Stimulated activated CD8-positive, alpha-beta memory T cell treated with anti-CD3 and anti-CD28 coated beads, Interleukin-7, amount 100 ng/mL, for 24 hours (primary cell): ENCODE measurements at places on chromosomes 5 and 9.

GRCh38 chr5:128199104-128199503 lies 115.5 kb downstream of the SLC12A2 start:
- no peak for DNase-seq

DNA sequence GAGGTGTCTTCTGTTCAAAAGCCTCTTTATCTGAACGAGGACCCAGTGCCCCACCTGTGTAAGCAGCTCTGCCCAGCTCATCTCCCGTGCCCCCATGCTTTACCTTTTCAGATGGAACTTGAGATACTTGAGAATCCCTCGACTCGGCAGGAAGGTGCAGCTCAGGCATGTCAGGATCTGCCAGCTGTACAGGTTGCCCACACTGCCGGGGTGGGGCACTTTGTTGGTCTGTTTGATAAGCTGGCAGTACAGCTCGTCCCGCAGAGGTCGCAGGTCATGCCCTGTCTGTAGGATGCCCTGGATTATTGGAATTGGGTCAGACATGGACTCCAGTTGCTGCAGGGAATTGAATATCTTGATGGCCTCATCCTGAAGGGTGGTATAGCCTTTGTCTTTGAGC lies 58.0 kb upstream of the RETREG1 start:
- DNase-seq = no peak

- no peak for DNase-seq
Measured at GRCh38 chr9:125999504-125999881, 252.3 kb downstream of the PBX3 start.

GRCh38 chr9:120668399-120668798 lies 45.9 kb downstream of the MEGF9 start:
- no peak for DNase-seq

DNA sequence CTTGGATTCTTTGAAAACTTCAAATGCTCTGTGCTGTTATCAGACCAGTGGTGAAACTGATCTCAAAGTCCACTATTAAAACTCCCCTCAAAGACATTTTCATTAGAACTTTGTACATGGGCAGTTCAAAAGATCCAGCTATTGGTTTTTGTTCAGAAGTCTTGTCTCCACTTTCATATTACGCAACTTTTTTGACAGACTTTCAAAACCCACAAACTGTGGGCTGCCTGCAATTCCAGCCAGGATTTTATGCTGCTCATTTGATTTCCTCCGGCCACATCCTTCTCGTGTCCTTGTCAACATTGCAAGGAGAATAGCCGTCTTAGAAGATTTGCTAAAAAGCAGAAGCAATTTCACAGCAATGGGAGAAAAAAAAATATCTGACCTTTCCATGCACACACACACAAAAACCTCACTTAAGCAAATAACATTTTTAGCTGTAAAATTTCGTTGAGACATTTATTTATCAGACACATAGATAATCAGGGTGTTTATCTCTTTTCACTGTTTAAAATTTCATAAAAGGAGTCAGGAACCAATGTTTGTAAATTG lies 1990.5 kb downstream of the MAT2B start:
- no peak for DNase-seq

DNA sequence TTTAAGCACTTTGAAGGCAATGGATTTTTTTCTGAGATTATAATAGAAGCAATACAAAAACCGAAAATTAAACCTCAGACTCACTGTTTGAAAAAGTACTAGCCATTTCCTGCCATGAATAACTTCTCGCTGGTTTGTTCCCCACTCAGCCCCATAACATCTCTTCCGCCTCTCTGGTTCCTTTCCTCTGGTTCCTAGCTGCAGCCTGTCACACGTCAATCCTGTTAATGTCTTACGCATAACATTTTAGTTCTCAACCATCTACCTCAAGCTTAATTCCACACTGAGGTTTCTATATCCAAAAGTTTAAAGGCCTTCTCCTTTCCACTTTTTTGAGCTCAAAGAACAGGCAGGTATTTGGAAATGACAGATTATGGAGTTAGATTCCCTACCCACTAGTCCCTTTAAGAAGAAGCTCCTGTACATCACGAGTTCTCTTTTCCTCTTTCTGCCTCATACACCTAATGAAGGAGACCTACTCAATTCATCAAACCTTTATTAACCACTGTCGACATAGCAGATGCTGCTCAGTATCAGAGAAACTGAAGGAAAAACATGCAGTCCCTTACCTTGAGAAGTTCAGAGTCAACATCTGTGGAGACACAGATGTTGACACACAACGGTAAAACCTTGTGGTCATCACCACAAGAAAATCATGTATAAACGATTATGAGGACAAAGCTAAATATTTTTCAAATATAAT lies 243.0 kb upstream of the PTGER4 start:
- no peak for DNase-seq

- DNase-seq = no peak
Measured at GRCh38 chr5:169716287-169716686, 79.2 kb downstream of the DOCK2 start.

GRCh38 chr5:72378639-72379289 lies 58.6 kb downstream of the PTCD2 start:
- no peak for DNase-seq

DNA sequence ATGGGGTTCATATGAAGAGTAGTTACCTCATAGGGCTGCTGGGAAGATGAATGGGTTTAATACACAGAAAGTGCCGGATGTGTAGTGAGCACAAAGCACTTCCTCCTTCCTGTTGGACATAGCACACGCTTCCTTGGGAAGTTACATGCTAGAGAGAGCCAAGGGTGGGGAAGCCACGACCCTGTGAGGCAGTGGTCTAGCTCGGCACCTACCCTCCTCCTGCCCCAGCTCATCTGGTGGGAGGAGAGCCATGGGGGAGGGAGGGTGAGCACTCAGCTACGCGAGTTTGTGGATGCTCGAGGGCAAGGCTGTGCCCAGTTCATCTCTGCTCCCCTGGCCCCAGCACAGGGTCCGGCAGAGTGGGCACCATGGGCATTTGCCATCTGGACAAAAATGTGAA lies 43.6 kb upstream of the NEK6 start:
- no peak for DNase-seq

DNA sequence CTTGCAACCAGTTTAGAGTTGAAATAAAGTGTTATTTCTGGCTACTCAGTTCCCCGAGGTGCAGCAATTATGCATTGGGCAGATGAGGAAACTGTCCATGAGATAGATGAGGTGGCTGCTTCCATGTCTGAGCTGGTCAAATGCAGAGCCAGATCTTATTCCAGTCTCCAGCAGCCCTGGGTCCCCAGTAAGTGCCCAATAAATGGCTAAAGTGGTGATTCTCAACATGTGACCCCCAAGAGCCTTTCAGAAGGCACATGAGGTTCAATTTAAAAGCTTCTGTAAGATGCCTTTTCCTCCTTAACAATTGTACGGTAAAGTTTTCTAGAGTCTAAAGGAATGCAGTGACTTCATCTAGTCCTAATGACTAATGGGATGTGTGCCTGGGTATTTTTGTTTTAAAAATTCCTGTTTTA lies 17.5 kb downstream of the ATOX1 start:
- no peak for DNase-seq

GRCh38 chr5:136666970-136667620 lies 301.8 kb upstream of the TRPC7 start:
- no peak for DNase-seq

DNA sequence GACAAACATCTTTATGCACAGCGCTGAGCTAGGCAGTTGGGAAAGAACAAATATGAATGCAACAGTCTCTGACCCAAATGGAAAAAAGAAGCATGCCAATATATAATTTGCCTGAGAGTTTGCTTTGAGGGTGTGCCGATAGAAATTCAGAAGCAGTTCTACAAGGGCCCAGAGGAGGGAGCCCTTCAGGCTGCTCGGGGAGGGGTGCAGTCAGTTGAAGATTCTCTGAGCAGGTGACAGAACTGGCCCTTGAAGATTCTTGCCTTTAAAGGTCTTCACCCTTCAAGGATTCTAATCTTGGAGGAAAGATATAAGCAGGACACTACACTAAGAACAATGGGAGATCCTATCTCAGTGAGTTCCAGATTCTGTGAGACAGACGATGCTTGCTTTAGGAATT lies 3.7 kb upstream of the PAPPA start:
- DNase-seq = no peak

- DNase-seq = no peak
Measured at GRCh38 chr5:149030838-149031397, 31.9 kb downstream of the SH3TC2 start.

GRCh38 chr5:126394211-126394788 lies 28.9 kb upstream of the GRAMD2B start:
- DNase-seq = no peak

- no peak for DNase-seq
Measured at GRCh38 chr5:105940181-105940580, 1730.6 kb downstream of the EFNA5 start.

DNA sequence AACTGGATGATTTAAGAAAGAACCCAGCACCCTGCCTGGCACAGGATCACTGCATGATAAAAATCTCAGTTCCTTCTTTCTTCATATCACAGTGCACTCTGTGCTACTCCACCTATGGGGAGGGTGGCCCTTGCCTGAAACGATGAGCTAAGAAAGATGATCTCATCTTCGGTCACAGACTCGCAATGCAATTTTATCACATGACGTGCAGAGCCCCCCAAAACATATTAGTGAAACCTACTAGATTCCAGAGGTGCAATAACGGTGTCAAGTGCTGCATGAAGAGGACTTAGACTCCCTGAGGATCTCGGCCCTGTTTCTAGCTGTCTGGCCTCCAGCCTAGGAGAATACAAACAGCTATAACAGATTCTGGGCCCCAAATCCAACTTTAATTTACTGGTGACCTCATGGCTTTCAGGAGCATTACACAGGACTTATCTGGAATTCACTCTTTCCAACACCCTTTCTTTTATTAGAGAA lies 104.0 kb downstream of the EBF1 start:
- no peak for DNase-seq

- DNase-seq = no peak
Measured at GRCh38 chr9:135811801-135812200, 95.5 kb downstream of the CAMSAP1 start.

DNA sequence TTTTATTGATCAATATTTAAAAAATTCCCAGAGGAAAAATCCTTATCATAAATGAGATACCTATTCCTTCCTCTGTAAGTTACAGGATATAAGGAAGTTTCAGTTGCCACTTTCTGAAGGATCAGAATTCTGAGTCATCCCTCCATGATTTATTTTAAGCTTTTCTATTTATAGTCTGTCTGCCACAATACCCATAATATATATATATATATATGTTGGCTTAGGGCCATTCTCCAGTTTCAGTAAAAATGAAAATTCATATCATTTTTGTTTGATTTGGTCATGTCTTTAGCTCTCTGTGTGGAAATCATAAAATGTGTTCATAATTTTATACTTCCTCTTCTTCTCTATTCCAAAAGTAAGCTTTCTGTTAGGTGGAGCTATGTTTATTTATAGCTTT lies 215.8 kb upstream of the CYLC2 start:
- DNase-seq = no peak

DNA sequence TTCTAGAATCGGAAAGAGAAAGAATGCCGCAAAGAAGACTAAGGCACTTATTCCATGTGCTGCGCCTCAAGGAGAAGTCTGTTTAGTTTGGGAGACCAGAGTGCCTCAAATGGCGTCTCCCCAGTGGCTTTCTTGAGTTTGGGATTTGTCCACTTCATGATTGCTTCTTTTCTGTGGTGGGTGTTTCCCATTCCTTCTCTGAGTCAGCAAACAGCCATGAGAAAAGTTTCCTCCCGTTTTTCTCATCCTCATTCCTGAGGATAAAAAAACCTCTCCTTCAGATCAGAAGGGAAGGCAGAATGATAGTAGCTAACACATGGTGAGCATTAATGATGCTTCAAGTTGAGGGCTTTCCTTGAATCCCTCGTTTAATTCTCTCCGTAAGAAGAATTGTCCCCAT lies 275.9 kb upstream of the WWC1 start:
- DNase-seq = no peak

DNA sequence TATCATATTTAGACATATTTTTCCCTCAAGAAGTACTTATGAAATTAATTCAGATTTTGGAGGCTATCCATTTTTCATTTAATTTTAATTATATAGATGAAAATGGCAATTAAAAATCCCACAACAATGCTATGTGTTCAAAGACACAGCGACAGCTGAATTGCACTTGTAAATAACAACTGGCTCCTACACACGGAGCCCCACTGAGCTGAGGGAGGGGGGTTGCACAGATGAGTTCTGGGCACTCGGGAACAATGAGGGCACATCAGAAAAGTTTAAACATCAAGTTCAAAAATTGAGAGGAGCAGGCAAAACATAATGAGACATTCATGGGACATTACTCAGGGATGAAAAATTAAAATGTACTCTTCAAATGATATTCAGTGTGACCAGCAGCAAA lies 104.9 kb downstream of the MARCHF3 start:
- no peak for DNase-seq

- DNase-seq = no peak
Measured at GRCh38 chr5:78397831-78398230, 37.4 kb downstream of the SCAMP1 start.

- DNase-seq = no peak
Measured at GRCh38 chr5:52073993-52074689, 690.9 kb downstream of the ISL1 start.

DNA sequence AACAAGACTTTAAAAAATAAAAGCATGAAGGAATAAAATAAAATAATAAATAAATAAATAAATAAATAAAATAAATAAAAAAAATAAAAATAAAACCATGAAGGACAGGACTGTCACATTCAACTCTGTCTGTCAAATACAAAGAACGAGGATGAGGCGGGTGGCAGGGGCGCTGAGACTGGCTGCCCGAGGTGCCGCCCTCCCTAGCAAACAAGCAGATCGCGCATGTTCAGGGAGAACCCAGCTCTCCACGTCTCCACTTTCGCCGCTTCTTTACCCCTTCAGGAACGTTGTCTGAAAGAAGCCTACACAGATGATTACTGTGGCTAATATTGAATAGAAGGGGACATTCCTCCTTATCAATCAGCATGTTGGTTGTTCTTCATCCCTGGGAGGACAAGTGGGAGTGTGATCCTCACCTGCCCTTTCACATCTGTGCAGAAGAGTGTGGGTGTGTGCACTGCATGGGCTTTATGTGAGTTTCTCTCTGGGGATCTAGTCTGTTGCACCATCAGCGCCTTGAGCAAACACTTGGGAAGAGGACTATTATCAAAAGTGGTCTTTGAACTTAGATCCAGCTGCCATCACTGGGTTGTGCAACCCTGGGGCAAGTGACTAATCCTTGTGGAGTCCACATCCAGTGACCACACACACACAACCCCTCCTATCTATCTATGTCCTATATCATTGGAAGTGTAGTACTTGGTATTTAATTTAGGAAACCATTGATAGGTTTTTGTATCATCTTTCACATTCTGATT lies 399.2 kb downstream of the IRX2 start:
- DNase-seq = no peak

- no peak for DNase-seq
Measured at GRCh38 chr9:14311956-14312685, 1.8 kb downstream of the NFIB start.

GRCh38 chr5:85049020-85049419 lies 664.3 kb upstream of the EDIL3 start:
- DNase-seq = no peak
